Type B pancreatic cell (in vitro differentiated cells): ENCODE measurements at places on chromosomes 1 and 21. TPM values are rescaled to one million over a fixed set of nuclear protein-coding genes. Genes with fewer than 3 reads are reported as not detected.
A peak's percentile ranks its signal among the peaks of the same experiment; 100 is the strongest.

DNA sequence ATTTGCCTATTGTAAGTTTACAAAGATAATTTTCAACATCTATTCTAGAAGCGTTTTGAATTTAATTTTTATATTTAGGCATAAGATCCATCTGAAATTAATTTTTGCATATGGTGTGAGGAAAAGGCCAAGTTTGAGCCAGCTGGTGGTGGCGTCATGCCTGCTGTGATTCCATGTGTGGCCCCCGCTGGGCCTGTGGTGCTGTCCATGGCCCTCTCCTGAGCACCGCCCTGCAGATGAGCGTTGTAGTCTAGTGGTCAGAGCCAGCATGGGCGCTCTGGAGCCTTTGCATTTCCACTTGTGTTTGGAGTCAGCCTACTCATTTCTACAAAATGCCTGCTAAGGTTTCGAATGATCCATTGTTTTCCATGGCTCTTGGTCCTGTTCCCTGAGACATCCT lies 22.7 kb downstream of the PRSS38 start:
- peaks cover 12% of the 10 kb centered on the region for H3K27me3 ChIP-seq
- no peak for DNase-seq
- no peaks in the 10 kb centered on the region for H3K36me3 ChIP-seq
- no peak overlapping the region for H3K4me3 ChIP-seq

DNA sequence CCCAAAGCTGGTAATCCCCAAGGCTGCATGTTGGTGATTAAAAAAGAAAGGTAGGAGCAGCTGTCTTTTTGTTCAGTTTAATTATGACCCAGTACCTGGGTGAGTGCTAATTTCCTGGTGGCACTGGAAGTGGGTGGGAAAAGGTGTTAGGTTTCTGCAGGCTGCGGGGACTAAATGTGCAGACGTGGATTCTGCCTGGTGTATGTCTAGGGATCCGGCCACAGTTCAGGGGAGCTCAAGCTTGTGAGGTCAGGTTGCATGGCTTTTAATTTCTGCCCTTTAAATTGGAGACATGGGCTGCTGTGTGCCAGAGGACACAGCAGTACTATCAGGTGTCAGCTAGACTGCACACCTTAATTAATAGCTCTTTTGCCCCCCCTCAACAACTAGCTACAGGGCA lies 20.3 kb upstream of the TBX19 start:
- H3K27ac ChIP-seq = no peak overlapping the region
- H3K27me3 ChIP-seq = no peaks in the 10 kb centered on the region
- H3K4me3 ChIP-seq = no peak overlapping the region
- H3K36me3 ChIP-seq = peaks cover 35% of the 10 kb centered on the region
- no peak for DNase-seq

- no peak for DNase-seq
- peaks cover 19% of the 10 kb centered on the region for H3K36me3 ChIP-seq
- H3K4me3 ChIP-seq = no peak overlapping the region
- no peaks in the 10 kb centered on the region for H3K27me3 ChIP-seq
Measured at GRCh38 chr1:77986810-77987209, 7.9 kb upstream of the FUBP1 start.

DNA sequence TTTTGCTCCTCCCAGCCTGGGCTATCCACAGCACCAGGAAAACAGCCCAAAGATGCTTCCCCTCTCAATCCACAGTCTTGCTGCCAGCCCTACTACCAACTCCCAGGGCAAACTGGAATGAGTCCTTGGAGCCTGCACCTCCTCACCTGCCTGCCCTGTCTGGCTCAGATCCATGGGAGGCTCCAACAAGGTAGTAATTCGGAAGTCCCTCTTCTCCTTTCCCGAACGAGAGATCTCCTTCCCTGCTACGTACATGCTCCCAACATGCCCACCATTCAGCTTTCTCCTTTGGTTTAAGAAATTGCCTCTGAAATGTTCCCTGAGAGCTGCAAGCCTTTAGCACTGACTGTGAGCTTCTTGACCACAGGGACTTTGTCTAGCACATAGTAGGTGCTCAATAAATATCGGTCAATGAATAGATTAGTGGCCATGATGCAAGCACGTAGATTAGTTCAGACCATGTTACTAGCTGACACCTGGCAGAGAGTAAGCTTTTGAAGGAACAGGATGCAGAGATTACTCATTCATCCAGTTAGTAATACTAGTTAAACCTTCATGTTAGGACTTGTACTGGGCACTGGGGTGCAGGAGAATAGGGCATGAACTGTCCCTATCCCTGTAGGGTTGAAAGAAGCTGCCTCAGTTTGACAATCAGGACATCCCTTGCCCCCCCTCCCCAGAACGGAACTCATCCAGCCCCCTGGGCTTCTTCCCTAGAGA lies 80.1 kb downstream of the DISP3 start:
- H3K36me3 ChIP-seq = no peaks in the 10 kb centered on the region
- DNase-seq = no peak
- H3K27me3 ChIP-seq = peaks cover 92% of the 10 kb centered on the region
- H3K4me1 ChIP-seq = peaks cover 18% of the 10 kb centered on the region
- H3K27ac ChIP-seq = no peak overlapping the region
- H3K4me3 ChIP-seq = no peak overlapping the region

- H3K4me1 ChIP-seq = no peaks in the 10 kb centered on the region
- no peak overlapping the region for H3K27ac ChIP-seq
- no peak overlapping the region for H3K4me3 ChIP-seq
- no peak for DNase-seq
- no peaks in the 10 kb centered on the region for H3K27me3 ChIP-seq
- H3K36me3 ChIP-seq = no peaks in the 10 kb centered on the region
Measured at GRCh38 chr21:18987520-18988026, 584.0 kb upstream of the TMPRSS15 start.

DNA sequence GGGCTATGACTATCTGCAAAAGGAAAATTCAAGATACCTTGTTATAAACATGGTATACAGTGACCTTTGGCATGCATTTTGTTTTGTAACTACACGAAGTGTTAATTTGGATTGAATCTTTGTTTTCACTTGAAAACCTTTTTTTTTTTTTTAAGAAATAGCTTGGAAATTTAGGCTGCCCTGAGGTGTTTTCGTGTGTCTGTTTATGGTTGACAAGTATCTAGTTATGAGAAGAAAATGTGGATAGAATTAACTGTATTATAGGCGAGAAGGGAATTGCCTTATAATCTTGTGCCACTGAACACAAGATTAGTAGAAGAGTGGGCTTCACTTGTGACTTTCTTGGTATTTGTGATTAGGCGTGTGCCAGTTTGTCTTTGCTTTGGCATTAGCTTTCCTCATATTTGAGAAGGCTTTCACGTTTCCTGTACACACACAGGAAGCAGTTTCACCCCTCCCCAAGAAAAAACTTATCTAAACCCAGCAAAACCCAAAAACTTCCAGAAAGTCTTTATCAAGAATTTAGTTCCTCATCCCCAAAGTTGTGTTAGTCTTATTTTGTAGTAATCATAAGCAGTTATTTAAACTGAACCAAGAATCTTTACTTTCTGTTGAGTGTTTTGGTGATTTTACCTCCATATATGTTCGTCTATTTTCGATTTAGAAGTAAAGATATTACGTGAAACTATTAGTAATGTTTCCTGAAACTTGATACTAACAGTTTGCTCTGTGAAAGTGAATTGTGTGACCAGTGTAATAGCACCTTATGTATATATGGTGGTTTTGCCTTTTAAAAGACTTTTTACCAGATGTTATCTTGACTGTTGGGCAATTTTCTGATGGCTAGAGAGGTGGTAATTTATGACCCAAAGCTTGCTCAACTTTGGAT lies 3.8 kb downstream of the DYRK1A start:
- H3K36me3 ChIP-seq = peaks cover 11% of the 10 kb centered on the region
- DNase-seq = no peak
- H3K27ac ChIP-seq = peak overlapping the region; percentile 95
- peak overlapping the region; percentile 91 for H3K4me3 ChIP-seq

DNA sequence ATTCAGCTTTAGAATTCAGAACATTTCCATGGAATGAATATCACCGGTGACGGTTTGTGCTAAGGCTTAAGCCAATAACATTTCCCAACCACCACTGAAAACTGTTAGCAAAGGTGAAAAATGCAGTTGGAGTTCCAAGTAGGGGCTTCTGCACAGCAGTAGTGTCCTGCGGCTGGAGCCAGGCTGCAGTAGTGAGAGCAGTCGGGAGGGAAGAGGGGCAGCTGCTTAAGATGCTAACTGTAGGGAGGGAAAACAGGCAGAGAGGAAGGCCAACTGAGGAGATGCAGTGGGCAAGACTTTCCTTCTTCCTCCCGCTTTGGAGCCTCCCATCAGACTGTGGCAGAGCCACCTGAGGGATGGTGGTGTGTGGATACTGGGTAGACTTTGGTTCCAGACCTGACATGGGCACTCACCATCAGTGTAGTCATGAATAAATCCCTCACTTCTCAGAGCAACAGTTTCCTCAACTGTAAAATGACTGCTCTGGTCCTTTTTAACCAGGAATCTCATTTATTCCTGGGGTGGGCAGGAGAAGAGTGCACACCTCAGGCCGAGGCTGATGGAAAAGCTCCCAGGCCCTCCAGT lies 3.2 kb downstream of the F3 start:
- no peak overlapping the region for H3K27ac ChIP-seq
- H3K27me3 ChIP-seq = peaks cover 19% of the 10 kb centered on the region
- H3K36me3 ChIP-seq = peaks cover 26% of the 10 kb centered on the region
- peak overlapping the region; percentile 95 for H3K4me3 ChIP-seq
- peaks cover 18% of the 10 kb centered on the region for H3K4me1 ChIP-seq

- DNase-seq = no peak
- peak overlapping the region; percentile 86 for H3K4me3 ChIP-seq
- no peaks in the 10 kb centered on the region for H3K27me3 ChIP-seq
- no peaks in the 10 kb centered on the region for H3K36me3 ChIP-seq
- H3K27ac ChIP-seq = peak overlapping the region; percentile 46
- H3K4me1 ChIP-seq = peaks cover 28% of the 10 kb centered on the region
Measured at GRCh38 chr1:155322571-155322952, 1.9 kb downstream of the RUSC1 start.

DNA sequence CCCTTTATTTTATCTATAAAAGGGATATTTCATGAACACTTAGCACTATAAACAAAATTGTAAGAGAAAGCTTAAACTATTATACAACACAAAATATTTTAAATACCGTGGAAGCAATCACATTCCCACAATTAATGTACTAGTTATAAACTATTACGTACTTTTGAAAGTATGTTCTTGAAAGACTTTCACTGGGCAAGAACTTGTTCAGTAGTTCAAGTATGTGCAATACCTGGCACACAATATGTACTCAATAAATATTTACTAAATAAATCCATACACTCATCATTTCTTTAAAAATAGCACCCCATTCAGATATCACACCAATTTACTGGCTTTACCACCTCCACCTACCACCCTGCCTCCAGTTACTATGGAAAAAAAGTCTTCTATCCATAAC lies 12.6 kb upstream of the FMO2 start:
- H3K27me3 ChIP-seq = no peaks in the 10 kb centered on the region
- DNase-seq = no peak
- H3K27ac ChIP-seq = no peak overlapping the region
- H3K36me3 ChIP-seq = peaks cover 4% of the 10 kb centered on the region
- H3K4me1 ChIP-seq = no peaks in the 10 kb centered on the region

DNA sequence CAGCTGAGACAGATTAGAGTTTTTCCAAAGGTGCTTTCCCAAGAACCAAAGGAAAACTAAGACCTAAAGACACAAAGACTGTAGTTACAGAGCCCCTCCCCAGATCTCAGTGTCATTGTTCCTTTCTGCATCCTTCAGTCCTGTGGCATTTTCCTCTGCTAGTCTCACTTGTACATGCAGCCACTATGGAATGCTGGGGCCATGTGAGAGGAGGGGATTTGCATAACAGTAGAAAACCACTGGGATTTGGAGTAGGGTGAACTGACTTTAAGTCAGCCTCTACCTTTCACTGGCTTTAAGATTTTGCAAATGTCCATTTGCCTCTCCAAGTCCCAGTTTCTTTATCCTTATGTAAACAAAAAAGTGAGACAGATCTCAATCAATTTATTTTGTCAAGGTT lies 119.4 kb upstream of the F3 start:
- no peak overlapping the region for H3K4me3 ChIP-seq
- peaks cover 26% of the 10 kb centered on the region for H3K4me1 ChIP-seq
- no peaks in the 10 kb centered on the region for H3K36me3 ChIP-seq

- H3K4me1 ChIP-seq = peaks cover 32% of the 10 kb centered on the region
- H3K4me3 ChIP-seq = peak overlapping the region; percentile 56
- DNase-seq = no peak
- H3K36me3 ChIP-seq = no peaks in the 10 kb centered on the region
Measured at GRCh38 chr1:44421446-44421884, 16.4 kb downstream of the RNF220 start.

DNA sequence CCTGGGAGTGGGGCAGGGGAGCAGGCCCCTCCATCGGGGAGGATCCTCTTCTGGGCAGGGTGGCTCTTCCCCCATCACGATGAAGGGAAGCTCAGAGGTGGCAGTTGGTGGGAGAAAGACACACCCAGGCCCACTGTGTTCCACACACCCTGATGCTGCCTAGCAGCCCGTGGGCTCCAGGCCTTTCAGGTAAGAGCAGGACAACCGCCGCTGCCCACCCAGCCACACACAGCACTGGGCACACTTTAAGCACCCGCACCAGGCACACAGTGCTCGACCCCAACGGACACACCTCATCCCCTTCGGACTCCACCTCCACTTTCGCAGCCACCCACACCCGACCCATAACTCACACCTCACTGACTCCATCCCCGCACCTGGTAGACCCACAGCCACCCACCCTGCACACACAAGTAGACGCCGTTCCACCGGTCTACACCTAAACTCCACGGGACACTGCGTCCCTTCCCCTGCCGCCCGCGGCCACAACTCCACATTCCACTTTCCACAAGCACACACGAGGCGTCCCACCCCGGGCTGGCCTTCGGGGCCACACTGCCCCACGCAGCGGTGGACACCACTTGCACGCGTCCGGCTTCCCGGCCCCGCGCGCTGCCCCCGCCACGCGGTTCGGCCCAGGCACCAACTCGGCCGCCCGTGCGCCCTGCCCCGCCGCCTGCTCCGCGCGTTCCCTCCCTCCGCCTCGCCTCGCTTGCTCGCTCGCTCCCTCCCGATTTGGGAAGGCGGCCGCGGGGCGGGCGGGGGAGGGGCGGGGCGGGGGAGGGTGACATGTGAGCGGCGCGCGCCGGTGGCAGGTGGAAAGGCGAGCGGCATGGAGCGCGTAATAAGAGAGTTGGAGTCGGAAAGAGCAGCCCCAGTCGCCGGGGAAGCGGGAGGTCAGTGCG lies at the start of gene KCNQ4:
KCNQ4 (plus strand) TSS at position 787 of the 905 bp plus-strand sequence. CDS start 307 bp downstream, outside the sequence.
- no peak for DNase-seq
- peaks cover 15% of the 10 kb centered on the region for H3K4me1 ChIP-seq
- peak within 1 kb of the TSS; percentile 87 for H3K4me3 ChIP-seq
- peak within 1 kb of the TSS; percentile 78 for H3K27ac ChIP-seq
- H3K27me3 ChIP-seq = peaks cover 29% of the 10 kb centered on the region
- peaks cover 4% of the 10 kb centered on the region for H3K36me3 ChIP-seq

- H3K27ac ChIP-seq = no peak overlapping the region
- peaks cover 29% of the 10 kb centered on the region for H3K4me1 ChIP-seq
- H3K27me3 ChIP-seq = peaks cover 1% of the 10 kb centered on the region
- H3K36me3 ChIP-seq = no peaks in the 10 kb centered on the region
- no peak overlapping the region for H3K4me3 ChIP-seq
Measured at GRCh38 chr1:41715441-41716095, 203.2 kb downstream of the HIVEP3 start.

Gene PLA2G2F
- total RNA-seq = not detected in 2 replicates

Gene TACSTD2
- 21.2 and 39.7 TPM in 2 replicates for total RNA-seq

Gene GFI1
- total RNA-seq = 0.10 and 0.17 TPM in 2 replicates

Gene SPATA21
- not detected in 2 replicates for total RNA-seq

Gene HJV
- total RNA-seq = not detected in 2 replicates
